Activated T-cell treated with anti-CD3 and anti-CD28 coated beads for 48 hours (primary cell): ENCODE measurements at places on chromosomes 6 and 20.

DNA sequence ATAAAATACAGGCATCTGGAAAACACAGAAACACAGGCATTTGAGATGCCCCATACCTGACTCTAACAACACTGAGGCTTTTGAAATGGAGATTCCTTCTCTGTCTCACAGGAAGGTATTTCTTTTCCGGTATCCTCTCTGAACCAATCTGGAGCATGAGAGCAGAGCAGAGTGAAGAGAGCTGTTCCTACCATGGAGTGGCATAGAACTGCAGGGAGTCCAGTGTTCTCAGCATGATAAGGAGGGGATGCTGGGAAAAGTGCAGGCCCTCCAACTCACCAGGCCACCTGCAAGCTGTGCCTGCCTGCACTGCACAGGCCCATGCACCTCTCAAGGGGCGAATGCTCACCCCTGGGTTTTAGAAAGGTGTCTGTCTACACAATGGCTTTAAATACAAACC lies 89.2 kb downstream of the FOXA2 start:
- no peak for DNase-seq

- no peak for DNase-seq
These were observed 45.9 kb upstream of the PXDC1 start for GRCh38 chr6:3797231-3798054.

DNA sequence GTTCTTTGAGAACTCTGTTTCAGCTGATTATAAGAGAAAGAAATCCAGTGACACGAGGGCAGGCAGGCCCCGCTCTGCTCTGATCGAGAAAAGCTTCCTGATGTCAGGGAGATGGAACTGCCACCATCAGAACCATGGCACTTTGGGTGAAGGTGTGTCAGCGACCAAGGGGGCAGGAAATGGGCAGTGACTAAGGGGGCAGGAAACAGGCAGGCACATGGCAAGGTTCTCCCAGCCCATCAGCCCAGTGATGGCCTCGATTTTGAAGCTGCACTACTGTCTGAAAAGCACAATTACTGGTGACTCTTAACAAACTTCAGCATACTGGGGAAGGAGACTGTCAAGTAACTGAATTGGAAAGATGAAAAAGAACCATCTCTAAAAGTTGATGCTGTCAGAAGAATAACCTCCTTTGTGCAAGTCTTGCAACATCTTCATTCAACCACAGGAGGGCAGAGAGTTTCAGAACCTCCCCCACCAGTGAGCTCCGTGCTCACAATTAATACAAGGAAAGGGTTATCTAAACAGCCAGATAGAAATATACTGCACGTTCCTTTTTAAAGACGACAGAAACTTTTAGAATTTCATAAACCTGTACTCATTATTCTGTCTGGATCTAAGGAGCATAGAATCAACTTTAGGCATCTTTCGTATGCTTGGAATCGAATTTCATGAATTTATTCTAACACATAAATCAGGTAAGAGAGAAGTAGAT lies 39.1 kb downstream of the TMX4 start:
- no peak for DNase-seq

DNA sequence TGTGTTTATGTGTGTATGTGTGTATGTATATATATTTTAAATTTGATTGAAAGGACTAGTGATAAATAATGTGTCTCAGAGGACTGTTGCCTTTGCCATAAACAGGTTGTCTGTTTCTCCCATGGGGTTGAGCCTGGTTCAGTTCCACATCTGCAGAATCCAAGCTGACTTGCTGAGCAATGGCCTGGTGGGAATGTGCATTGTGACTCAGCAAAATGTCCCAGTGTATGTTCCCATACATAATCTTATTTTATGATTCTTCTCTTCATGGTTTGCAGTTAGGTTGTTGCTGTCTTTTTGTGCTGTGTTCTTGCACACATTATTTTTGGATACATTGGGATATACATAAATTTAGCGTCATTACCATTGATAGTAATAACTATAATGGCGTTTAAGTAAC lies 115.6 kb upstream of the SLC24A3 start:
- DNase-seq: no peak

DNA sequence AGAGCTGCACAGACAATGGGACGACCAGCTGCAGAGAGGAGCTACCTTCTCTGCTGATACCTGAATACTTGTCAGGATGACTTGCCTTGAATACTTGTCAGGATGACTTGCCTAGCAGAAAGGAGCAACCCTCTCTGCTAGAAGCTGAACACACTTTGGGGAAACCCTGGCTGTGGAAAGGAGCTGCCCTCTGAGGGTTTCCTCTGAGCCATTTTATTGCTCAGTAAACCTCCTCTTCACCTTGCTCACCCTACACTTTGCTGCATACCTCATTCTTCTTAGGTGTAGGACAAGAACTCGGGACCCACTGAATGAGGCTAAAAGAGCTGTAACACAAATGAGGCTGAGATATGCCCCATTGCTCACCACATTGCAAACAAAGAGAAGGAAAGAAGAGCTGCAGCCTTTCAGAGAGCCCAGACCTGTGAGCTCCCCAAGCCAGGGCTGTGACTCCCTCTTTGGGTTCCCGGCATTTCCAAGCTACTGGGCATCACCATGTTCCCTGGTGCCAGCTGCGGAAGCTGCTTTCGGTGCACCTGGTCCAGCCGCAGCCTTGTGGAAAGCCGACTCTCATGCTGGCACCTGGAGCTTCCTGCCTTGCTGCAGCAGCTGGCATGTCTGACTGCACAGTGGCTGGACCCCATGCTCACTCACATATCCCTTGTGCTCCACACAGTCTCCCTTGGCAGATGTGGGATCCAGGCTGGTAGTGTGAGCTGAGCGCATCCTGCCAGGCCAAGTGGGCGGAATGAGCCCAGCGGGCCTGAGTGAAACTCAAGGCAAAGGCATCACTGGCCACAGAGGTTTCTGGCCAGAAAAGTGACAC lies 106.7 kb upstream of the AHI1 start:
- no peak for DNase-seq

GRCh38 chr6:89948876-89949275 lies 54.6 kb downstream of the GJA10 start:
- no peak for DNase-seq

GRCh38 chr6:163706500-163707087 lies 292.1 kb downstream of the QKI start:
- DNase-seq: no peak

GRCh38 chr20:45174434-45175364 lies at the start of gene PI3:
Gene PI3 (plus strand): TSS chr20:45174902. CDS start chr20:45174923, 21 bp downstream.
- DNase-seq: no peak

DNA sequence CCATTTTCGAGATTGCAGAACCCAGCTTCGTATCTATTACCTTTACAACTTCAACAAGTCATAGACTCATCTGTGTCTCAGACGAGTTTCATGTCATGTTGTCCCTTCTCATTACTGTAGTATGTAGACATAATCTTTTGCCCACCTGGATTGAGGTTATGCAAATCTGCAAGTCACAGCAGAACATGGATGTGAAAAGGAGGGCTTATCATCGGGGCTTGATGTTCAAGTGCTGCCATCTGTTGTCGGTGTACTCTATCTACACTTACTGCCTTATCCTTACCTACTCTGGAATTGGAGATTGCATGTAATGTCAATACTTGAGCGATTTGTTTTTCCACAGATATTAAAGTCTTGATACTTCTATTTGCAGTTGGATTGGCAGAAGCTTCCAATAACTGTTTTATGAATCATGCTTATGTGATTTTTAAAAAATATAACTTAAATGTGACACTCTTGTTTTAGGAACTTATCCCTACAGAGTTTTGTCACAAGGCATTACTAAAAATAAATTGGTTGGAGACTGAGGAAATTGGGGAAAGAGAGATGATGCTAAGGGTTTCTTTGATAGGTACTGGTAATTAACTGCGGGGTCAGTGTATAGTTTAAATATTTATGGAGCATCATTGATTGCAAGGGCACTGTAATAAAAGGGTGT lies 3.0 kb upstream of the GOPC start:
- DNase-seq: no peak

GRCh38 chr6:168968228-168968627 lies 285.4 kb downstream of the THBS2 start:
- no peak for DNase-seq
